Subcutaneous preadipocyte (primary cell): ENCODE measurements at places on chromosomes 16 and 17. TPM values are rescaled to one million over a fixed set of nuclear protein-coding genes. Genes with fewer than 3 reads are reported as not detected.

The SSTR5 gene
- not detected in 2 replicates for total RNA-seq

The ZFP3 gene
- 1.5 and 2.0 TPM in 2 replicates for total RNA-seq

The ABAT gene
- 2.2 TPM in 2 replicates for total RNA-seq

The USH1G gene
- total RNA-seq: not detected in 2 replicates

The SRL gene
- not detected in 2 replicates for total RNA-seq

The CMIP gene
- total RNA-seq: 5.9 and 11.3 TPM in 2 replicates

The NAGS gene
- total RNA-seq: 20.2 and 41.4 TPM in 2 replicates

The YBX2 gene
- total RNA-seq: not detected in 2 replicates
